ENCODE measurements at places on chromosomes 2 and 18.

DNA sequence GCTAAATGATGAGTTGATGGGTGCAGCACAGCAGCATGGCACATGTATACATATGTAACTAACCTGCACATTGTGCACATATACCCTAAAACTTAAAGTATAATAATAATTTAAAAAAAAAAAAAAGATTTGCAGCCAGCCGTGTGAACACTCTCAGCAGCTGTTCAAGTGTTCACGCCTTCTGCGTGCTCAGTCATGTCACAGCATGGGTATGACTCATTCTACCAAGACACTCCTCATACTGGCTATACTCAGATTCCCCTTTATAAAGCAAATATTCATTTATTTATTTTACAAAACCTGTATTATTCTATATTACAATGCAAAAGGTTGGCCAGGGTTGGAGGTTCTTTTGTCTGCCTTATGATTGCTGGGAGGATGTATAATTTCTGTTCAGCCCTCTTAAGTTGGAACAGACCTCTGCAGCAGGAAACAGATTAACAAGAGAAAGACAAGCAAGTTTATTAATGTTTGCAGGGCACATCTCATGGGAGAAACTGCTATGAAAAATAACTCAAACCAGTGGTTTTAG is 1230.6 kb upstream of the CHAC2 start:
- no peak for DNase-seq

DNA sequence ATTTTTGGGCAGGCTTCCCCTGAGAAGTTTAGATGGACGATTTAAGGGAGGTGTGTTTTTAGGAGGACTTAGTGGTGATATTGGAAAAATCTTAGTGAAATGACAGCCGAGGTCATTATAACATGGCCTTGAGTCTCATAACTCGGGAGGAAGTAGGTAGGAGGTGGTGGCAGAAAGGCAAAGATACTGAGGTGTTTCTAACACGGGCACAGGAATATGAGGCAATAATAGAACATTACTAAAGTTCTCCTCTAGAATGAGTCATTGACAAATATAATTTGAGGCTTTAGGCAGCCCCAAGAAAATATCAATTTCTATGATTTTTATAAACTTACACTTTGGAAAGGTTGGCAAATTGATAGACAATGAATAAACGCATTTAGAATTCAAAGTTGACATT is 146.1 kb upstream of the ZEB2 start:
- no peak for DNase-seq

DNA sequence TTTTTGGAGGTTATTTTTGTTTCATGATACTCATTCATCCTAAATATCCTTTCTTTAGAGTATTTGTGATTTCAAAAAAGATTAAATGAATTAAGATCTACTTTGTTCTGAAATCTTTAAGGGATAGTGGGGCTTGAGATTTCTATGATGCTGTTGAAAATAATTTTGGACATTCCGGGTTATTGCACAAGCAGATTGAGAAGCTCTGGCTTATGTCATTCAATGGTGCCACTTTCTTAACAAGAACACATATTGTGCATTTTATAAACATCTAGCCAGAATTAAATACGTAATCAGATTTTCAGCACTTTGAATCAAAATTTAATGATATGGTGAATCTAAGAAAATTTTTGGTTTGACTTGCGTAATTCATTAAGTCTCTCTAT is 207.7 kb upstream of the COL3A1 start:
- no peak for DNase-seq

GRCh38 chr2:96903318-96903717 is 33.4 kb upstream of the SEMA4C start:
- no peak for DNase-seq

DNA sequence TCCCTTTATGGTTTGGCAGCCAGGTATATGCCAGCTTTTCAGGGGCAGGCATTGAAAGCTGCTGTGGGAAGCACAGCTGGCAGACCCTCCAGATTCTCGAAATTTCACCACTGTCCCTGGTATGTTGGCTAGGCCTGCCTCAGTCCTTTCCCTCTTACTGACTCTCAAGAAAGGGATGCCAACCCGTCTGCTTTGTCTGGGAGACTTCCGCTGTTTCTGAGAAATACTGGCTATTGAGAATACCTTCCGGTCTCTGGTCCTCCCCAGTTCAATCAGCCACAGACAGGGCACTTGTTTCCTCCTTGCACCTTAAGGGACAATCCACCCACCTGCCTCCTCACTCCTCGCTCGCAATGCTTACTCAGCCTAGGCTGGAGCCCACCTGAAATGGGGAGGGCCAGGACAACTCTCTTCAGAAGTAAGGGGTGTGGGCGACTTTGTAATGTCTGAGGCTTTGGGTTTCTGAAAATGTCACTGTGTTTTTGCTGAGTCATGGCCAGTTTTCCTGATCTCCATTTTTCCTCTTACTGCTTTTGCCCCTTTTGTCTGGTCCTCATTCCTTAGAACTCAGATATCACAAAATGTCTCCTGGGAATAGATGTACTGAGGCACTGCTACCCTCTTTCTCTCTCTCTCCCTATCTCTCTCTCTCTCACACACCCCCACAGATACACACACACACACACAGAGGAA is 571.1 kb downstream of the TNS1 start:
- DNase-seq, result no peak

GRCh38 chr2:140589273-140589672 is 1541.5 kb downstream of the LRP1B start:
- no peak for DNase-seq

DNA sequence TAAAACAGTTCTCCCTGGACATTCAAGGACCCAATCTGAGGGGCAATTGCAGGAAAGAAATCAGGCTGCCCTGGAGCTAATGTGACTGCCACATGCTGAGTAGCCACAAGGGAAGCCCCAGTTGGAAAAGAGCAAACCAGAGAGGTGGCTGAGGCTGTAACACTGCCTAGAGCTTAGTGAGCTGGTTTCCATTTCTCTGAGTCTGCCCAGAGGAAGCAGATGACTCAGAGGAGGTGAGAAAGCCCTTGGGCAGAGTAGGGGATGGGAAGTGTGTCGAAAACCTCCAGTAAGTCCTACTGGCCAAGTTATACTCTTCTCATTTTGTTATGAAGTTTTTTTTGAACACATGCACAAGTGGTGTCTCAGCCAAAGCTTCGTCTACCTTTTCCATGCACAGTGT is 753.0 kb downstream of the CNTNAP5 start:
- DNase-seq, result no peak

GRCh38 chr18:45102863-45103262 is 422.2 kb downstream of the SETBP1 start:
- no peak for DNase-seq

DNA sequence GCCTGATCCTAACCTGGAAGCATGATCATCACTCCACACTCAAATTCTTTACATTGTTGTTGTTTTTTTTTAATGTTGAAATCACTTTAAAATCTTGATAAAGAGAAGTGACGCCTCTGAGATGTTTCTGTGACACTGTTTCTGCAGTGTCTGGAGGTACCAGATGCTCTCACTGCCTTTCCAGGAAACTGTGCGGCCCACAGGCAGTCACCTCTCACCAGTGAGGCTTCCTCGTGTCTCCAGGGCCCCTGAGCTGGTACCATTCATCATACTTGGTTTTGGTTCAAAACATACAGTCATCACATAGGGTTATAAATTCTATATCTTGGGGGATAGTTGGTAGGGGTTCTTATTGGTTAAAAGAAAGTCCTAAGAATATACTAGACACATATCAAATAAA is 10.1 kb upstream of the ID2 start:
- no peak for DNase-seq

DNA sequence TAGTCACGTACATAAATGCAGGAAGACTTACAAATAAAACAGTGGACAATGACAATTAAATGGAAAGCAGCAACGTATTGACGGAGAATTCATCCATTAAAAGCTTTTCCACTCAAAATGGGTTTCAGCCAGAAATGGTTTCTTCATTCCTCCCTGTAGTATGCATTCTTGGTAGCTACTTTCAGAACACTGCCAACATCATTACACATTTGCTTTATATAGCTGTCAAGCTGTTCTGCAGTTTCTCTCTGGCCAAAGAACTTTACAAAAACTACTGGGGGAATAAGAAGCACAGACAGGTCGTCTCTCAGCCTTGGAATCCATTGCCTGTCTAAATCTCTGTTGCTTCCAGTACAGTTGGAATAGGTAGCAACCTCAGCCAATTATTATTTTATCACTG is 84.1 kb upstream of the NCKAP5 start:
- DNase-seq, result no peak

- no peak for DNase-seq
Observed at GRCh38 chr2:32478889-32479620, 122.2 kb downstream of the BIRC6 start.

GRCh38 chr2:156486147-156486546 is 50.0 kb downstream of the GPD2 start:
- DNase-seq, result no peak

GRCh38 chr2:52431352-52431760 is 1336.2 kb upstream of the CHAC2 start:
- no peak for DNase-seq

GRCh38 chr2:150459281-150459680 is 28.2 kb downstream of the RND3 start:
- no peak for DNase-seq
